ENCODE measurements at places on chromosomes 3 and 15.

GRCh38 chr3:186526256-186526606 lies 17.9 kb downstream of the CRYGS start:
- no peak for DNase-seq

DNA sequence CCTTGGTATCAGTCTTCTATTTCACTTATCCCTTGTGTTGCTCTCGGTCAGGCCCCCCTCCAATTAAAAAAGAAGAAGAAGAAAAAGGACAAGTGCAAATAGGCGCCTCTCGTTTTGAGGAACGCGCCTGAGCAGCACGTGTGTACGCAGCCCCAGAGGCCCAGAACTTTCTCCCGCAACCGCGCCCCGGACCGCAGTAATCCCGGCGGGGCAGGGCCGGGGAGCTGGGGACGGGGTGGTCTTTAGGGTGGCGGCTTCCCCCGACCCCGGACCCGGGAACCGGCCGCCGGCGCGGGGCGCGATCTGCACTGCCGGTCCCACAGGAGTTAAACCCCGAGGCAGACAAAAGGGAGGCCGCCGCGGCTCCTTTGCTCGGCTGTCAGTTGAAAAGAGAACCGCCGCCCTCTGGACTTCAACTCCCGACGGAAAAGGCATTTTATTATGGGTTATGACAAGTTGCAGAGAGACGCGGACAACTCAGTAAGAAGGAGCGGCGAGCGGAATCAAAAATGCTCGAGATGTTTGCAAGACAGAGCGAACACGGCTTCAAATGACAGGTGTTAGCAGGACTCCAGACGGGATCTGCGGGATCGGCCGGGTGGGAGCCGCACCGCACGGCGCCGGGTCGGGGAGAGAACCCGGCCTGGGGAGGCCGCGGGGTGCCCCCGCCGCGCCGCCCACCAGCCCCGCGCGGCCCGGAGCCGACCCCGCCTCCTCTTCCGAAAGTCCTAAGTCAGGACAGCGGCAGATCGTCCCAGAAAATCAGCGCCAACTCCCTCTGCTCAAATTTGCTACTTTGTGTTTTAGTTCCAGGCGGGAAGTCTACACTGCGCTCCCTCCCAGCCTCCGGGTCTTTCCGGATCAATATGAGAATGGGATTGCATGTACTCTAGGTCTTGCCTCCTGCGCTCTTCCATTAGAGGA lies 79.0 kb downstream of the NR2F2 start:
- no peak for DNase-seq

DNA sequence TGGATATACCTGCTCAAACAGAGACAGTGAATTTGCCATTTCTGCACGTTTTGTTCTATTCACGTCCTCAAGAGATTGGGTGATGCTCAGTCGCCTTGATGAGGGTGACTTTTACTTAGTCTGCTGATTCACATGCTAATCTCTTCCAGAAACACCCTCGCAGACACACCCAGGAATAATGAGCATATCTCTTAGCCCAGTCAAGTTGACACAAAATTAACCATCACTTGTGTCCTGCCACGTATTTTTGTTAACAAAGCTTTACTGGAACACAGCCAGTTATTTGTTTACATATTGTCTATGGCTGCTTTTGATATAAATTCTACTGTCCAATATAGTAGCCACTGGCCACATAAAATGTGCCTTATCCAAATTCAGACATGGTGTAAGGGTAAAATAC lies 218.3 kb downstream of the FHIT start:
- DNase-seq: no peak

DNA sequence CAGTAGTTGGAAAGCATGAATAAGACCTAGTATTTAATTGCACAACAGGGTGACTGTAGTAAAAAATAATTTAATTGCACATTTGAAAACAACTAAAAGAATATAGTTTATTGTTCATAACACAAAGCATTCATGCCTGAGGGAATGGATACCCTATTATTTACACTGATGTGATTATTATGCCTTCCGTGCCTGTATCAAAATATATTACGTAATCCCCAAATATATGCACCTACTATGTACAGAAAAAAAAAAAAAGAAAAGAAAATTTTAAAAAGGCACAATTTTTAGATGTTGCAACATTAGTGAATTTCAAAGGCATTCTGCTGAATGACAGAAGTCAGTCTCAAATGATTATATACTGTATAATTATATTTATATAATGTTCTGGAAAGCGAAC lies 647.2 kb upstream of the BCHE start:
- DNase-seq: no peak

GRCh38 chr3:35936571-35936970 lies 297.2 kb downstream of the ARPP21 start:
- DNase-seq: no peak

DNA sequence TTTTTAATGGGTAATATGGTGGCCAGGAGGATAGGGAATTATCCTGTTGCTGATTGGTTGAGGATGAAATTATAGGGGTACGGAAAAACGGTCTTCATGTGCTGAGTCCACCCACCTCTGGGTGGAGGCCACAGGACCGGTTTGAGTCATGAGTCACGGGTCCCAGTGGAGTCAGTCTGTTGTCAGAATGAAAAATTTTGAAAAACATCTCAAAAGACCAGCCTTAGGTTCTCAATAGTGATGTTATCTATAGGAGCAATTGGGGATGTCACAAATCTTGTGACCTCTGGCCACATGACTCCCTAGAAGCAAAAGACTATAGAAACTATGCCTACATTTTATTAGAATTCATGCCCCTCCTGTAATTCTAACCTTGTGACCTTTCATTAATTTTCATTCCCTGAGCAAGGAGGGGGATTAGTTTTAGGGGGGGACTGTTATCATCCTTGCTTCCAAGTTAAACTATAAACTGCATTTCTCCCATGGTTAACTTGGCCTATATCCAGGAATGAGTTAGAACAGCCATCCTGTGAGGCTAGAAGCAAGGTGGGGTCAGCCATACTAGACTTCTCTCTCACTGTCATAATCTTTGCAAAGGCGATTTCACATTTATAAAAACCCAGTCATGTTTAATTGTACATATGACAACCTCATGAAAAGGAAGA lies 101.2 kb downstream of the TCF12 start:
- no peak for DNase-seq

- DNase-seq: no peak
Measured at GRCh38 chr15:29461877-29462276, 192.3 kb upstream of the NSMCE3 start.

GRCh38 chr15:67744331-67745072 lies 80.8 kb upstream of the SKOR1 start:
- no peak for DNase-seq

DNA sequence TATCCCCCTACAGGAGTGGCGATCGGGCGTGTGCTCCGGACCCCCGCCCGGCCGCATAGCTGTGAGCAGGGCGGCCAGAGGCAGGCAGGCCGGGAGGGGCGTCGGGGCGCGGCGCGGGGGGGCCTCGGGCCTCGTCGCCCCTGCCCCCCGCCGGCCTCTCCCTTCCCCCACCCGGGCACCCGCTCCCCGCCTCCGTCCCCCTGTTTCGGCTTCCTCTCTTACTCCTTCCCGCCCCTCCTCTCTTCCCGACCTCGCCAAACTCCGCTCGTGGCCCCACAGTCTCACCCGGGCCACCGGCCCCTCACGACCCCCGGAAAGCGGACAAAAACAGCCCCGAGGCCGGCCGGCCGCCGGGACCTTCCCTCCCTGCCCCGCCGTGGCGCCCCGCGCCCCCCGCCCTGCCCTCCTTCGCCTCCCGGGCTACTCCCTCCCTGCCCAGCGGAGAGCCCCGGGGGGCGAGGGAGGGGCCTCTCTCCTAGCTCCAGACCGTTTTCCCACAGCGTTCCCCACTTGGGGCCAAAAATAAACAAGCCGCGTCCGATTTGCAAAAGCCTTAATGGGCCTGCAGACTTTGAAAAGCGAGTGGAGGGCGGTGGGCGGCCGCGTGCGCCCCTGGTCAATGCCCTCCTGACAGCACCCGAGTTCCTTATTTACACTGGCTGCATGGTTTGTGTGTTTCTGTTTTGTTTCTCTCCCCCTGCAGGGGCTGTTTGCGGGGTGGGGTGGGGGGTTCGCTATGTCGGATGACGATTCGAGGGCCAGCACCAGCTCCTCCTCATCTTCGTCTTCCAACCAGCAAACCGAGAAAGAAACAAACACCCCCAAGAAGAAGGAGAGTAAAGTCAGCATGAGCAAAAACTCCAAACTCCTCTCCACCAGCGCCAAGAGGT lies 1.0 kb downstream of the UBE2E1 start:
- DNase-seq: peak; percentile 55

DNA sequence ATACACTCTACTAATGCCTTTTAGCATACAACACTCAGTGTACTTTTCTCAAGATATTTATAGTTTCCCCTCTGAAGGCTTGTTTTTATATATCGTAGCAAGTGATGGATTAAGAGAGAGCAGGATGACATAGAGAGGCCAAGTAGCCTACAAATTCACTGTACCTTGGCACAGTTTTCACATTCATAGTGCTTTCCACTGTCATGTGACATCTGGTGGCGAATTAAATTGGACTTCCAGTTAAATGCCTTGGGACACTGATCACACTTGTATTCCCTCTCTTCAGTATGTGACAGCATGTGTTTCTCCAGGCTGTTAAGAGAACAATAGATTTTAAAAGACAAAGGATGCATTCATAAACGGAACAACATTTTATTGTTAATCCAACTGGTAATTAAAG lies 541.1 kb downstream of the MECOM start:
- no peak for DNase-seq

GRCh38 chr3:30630238-30631030 lies 24.0 kb downstream of the TGFBR2 start:
- peak; percentile 34 for DNase-seq

GRCh38 chr3:45965653-45966052 lies 22.4 kb downstream of the CXCR6 start:
- no peak for DNase-seq

- no peak for DNase-seq
Measured at GRCh38 chr3:187042346-187042745, 97.0 kb downstream of the RPL39L start.

- no peak for DNase-seq
Measured at GRCh38 chr3:37824954-37825328, 36.7 kb upstream of the CTDSPL start.

- no peak for DNase-seq
Measured at GRCh38 chr3:111976254-111976653, 2.6 kb upstream of the ABHD10 start.

- no peak for DNase-seq
Measured at GRCh38 chr3:1232276-1232675, 139.5 kb downstream of the CNTN6 start.

DNA sequence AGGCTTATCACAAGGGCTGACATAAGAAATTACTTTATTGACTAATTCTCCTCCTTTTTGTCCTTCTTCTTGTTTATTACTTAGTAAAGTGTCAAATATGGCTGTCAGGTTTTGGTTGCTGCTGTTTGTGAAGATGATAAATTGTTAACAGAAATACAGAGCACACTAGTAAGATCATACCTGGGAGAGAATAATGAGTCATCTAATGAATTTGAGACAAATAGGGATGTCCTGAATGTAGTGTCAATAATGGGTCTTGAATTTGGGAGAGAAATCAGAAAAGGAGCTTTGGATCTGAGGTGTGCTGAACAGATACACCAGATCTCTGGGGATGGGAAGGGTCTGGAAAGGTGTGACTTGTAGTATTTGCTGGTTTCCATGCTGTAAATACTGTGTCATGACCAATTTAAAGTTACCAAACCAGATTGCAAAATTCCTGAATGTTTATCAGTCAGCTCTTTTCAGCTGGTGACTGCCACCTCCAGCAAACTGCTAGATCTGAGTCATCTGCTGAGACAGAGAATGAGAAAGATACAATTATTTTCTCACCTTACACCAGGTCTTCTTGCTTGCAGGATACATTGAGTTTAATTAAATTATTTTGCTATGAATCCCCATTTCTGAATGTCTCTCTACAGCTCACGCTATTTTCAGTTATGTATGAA lies 76.7 kb upstream of the SATB1 start:
- no peak for DNase-seq

- DNase-seq: no peak
Measured at GRCh38 chr15:58962662-58963565, 24.5 kb upstream of the RNF111 start.

DNA sequence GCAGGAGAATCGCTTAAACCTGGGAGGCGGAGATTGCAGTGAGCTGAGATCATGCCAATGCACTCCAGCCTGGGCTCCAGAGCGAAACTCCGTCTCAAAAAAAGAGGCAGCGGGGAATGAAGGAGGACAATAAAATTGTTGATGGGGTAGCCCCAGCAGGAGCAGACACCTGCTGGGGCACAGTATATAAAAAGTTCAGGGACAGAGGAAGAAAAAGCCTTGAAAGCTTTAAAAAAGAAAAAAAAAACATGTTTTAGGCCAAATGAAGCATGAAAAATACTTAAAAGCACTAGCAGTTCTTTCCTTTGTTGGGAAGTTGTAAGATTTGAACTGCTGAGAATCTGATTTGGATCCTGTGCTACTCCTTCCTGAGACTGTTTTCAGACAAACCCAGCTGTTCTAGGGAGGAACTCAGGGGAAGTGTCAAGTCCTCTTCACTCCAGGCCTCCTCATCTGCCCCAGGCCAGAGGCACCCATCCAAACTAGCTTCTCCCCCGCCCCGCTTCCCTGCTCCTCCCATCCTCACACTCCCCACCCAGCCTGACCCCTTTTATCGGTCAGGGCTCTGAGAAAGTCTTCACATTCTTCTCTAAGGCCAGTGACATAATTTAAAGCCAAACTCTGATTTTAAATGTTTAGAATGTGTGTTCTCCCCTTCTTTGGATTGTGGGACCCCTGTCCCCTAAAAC lies 4.9 kb downstream of the IL17RD start:
- DNase-seq: no peak

DNA sequence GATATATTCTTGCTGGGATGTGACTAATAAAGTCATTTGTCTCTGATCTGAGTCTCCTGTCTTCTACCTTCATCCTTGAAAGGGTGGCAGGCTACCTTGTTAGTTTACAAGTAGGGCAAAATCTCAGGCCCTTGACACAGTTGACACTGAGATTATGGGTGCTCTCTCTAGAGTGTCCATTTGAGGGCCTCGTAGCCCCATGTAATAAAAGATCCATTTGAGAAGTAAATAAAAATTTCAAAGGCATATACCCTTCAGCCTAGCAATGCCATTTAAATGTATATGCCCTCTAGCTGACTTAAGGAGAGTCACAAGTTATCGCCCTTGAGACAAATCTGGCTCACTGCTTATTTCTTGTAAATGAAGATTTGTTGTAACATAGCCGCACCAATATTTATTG lies 98.6 kb downstream of the TCF12 start:
- DNase-seq: no peak

GRCh38 chr3:139906418-139906817 lies 28.6 kb upstream of the CLSTN2 start:
- DNase-seq: no peak

DNA sequence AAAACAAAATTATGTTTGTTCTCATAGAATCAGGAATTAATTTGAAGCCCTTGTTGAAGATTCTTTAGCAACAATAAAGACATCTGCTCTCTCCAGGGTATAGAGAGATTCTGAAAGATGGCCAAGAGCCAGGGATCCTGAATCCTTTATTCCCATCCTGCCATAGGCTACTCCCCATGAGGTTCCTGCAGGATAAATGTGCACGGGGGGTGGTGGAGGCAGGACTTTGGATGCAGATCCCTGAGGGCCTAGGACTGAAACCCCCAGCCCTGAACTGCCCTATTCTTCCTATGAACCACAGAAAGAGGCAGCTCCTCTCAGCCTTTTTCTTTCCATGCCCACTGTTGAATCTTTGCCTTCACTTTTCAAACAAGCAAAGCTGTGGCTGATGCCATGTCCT lies 17.1 kb downstream of the TMEM108 start:
- DNase-seq: no peak

GRCh38 chr15:37595426-37595970 lies 338.9 kb upstream of the TMCO5A start:
- DNase-seq: no peak
